Naive thymus-derived CD8-positive, alpha-beta T cell (primary cell): ENCODE measurements at places on chromosomes 5 and 9.

DNA sequence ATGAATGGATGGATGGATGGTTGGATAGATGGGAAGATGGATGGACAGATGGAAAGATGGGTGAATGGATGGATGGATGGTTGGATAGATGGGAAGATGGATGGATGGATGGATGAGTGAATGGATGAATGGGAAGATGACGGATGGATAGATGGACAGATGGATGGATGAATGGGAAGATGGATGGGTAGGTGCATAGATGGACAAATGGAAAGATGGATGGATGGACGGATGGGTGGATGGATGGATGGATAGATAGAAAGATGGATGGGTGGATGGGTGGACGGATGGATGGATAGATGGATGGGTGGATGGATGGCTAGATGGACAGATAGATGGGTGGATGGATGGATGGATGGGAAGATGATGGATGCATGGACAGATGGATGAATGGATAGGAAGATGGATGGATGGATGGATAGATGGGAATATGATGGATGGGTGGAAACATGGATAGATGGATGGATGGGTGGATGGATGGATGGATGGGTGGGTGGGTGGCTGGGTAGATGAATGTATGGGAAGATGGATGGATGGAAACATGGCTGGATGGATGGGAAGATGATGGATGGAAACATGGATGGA is 16.5 kb upstream of the EXOC3 start:
- DNase-seq: no peak

- no peak for DNase-seq
These were observed 29.0 kb downstream of the IRF1 start for GRCh38 chr5:132461569-132462070.

DNA sequence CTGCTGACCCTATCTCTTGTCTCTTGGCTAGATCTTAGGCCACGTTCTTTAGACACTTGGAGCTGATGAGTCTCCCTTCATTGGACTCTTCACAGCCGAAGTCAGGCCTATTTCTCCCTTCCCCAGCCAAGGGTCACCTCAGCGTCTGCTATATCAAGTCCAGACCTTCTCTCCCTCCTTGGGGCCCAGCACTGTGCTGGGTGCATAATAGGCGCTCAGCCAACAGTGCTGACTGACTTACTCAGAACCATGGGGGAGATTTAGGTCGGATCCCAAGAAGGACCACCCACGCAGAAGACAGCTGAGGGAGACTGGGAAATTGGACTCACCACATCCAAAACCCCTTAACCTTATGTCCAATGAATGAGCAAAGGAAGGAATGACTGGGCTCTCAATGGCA is 5.6 kb upstream of the AMBP start:
- no peak for DNase-seq

- no peak for DNase-seq
These were observed 5.6 kb downstream of the TLE1 start for GRCh38 chr9:81683704-81684103.

- DNase-seq: no peak
These were observed 1230.6 kb upstream of the NUDT12 start for GRCh38 chr5:104793031-104793754.

DNA sequence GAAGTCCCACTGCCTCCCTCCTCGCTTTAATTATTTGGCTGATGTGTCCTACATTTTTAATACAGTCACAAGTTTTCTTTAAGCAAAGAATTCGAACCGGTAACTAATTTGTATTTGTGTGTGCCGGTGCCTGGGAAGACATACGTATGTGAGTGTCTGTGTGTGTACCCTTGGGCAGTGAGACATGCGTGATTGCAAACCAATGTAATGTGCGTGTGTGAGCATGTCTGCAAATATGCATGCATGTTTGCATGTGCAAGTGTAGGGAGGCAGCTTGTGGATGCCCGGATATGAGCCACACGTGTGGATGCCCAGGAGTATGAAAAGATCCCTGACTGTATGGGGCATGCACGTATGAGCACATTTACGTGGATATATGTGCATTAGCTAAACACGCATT is 44.4 kb upstream of the NEK6 start:
- DNase-seq: no peak

DNA sequence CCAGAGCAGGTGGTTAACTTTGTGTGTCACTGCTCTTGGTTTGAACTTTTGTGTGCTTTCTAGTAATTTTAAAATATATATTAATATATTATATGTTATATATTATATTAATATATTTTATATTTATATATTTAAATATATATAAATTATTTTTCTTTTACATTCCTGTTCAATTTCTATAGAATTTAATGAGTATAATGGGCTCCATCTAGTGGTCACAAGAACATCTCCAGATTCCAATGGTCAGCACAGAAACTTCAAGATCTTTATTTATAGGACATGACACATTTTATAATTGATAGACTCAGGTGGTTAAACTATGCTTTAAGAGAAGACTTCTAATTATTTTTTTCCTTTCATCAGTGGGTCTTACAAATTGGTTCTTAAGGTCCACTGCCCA is 39.1 kb downstream of the COL23A1 start:
- DNase-seq: no peak

DNA sequence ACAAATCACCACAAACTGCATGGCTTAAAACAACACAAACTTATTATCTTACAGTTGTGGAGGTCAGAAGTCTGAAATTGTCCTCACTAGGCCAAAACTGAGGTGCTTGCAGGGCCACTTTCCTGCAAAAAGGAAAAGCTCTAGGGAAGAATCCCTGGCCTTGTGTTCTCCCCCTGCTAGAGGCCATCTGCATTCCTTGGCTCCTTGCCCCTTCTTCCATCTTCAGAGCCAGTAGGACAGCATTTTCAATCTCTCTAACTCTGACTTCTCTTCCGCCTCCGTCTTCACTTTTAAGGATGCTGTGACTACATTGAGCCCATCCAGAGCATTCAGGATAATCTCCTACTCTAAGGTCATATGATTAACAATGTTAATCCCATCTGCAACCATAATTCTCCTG is 236.6 kb downstream of the CDK5RAP2 start:
- no peak for DNase-seq

DNA sequence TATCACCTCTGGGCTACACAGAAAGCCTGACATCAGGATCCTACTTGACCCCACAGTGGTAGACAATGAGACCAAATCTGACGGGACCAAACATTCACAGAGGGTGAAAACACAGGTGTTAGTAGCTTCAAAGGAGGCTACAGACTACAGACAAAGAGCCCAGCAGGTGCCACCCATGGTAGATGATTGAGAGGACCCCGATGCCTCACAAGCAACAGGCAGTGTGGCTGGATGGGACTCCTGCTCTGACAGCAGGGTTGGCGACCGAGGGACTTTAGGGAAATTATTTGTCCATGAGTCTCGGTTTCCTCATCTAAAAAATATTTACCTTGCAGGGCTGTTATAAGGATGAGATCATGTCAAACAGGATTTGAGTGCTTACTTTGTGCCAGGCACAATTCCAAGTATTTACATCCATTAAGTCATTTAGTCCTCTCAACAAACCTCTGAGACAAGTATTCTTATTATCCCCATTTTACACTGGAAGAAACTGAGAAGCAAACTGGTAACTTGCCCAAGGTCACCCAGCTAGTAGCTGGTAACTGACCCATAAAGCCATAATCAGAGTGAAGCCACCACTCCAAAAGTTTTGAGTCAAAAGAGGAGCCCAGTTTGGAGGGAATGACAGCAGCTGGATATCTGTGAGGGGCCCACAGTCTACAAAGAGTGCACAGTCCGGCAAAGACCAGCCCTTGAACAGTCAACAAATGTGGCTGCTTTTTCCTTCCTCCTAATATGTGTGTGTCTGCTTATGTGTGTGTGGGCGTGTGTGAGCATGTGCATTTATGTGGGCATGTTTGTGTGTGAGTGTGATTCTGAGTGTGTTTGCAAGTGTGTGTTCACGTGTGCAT is 502.0 kb downstream of the BNC2 start:
- no peak for DNase-seq

GRCh38 chr9:19416143-19416542 is 7.3 kb downstream of the ACER2 start:
- no peak for DNase-seq

- DNase-seq: peak; percentile 44
These were observed 2.0 kb downstream of the LARP1 start for GRCh38 chr5:154756868-154757813.

DNA sequence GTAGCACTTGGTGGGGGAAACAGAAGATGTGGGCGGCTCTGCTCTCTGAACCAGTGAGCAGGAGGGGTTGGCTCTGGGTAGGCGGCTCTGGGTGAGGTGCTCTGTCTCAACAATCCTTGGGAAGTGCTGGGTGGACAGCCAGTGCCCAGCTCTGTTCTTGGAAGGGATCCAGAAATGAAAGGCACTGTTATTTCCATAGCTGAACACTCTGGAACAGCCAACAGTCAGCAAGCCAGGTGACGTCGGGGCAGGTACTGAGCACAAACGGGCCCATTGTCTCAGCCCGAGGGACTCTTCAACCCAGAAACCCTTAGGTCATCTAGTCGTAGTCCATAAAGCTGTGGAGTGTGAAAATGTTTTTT is 36.3 kb downstream of the OLFM1 start:
- DNase-seq: no peak

DNA sequence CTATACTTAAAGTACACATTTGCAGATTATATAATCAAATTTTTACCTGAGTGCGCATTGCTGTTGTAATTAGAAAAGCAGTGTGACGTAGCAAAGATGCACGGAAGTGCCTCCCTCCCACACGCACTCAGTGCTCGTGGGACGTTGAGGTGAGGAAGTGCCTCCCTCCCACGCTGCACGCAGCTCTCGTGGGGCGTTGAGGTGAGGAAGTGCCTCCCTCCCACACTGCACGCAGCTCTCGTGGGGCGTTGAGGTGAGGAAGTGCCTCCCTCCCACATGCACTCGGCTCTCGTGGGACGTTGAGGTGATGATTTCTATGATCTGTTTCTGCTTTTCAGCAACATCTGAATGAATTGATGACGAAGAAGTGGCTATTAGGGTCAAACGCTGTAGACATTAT is 21.0 kb downstream of the EXOC3 start:
- DNase-seq: peak; percentile 86

DNA sequence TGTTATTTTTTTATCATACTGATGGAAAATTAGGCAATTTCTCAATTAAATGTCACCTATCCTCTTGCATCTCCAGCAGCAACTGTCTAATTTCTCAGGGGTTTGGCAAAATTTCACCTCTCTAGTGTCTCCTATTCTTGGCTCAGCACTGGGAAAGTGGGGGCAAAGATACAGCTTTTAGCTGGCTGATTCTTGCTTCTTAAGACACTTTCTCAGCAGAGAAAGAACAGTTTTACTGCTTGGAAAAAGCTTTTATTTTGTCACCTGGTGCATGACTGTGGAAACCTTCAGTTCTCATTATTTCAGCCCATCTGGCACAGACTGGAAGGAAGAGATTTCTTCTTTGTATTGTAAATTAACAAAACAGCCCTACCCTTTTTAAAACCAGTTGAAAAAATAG is 283.6 kb upstream of the SGCD start:
- DNase-seq: no peak

DNA sequence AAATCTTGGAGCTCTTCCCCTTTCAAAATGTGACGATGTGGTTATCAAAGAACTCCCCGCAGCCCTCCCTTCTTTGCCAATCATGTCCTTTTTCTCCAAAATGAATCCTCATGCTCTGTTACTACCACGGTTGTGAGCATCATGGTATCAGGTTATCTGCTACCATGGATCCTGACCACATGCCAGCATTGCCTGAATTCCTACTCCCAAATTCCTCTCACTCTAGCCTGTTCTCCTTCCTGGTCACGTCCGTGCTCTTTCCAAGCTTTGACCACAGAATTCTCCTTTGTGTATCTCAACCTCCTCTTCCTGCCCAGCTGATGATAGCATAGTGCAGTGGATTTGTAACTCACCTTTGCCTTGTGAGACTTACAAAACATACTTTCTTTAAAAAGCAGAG is 59.5 kb upstream of the FBXL7 start:
- DNase-seq: no peak

DNA sequence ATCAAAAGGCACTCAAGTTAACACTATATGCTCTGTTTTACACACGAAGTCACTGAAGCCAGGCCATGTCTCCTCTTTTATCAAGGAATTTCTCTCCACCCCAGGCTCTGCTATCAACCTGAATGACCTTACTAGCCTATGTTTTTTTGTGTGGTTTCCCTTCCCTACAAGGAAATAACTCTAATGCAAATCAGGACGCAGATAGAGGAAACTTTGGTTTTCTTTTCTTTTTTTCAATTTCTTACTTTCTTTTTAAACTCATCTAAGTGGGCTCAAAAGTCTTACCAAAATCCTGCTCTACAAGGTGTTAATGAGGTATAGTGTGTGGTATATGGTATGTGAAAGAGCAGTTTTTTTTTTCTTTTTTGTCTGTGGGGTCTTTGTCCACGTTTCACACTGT is 5.5 kb upstream of the SLC46A2 start:
- no peak for DNase-seq

DNA sequence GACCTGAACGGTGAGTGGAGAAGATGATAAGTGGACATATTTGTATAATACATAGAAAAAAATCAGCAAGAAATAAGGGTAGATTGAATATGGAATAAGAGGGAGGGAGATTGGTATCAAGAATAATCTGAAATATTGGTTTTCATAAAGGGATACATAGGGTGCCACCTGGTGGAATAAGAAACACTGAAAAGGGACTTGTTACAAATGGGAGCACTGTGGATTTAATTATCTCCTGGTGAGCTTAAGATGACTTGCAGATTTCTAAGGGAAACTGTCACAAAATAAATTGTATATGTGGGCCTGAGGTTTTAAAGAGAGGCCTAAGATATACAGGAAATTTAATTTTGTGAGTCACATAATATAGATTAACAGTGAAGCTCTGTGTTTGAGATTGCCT is 1403.5 kb upstream of the CDH18 start:
- no peak for DNase-seq

DNA sequence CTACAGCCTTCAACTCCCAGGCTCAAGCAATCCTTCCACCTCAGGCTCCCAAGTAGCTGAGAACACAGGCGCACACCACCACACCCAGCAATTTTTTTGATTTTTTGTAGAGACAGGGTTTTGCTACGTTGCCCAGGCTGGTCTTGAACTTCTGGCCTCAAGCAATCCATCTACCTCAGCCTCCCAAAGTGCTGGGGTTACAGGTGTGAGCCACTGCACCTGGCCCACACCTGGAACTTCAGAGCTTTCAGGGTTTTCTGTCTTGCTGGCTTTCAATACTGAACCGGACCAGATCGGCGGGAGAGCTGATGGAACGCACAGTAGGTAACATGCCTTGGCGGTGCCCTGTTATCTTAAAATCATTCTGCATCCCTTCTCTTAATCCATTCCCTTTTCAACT is 30.8 kb downstream of the IPPK start:
- DNase-seq: no peak

- no peak for DNase-seq
These were observed 399.0 kb upstream of the MEF2C start for GRCh38 chr5:89281766-89282553.

DNA sequence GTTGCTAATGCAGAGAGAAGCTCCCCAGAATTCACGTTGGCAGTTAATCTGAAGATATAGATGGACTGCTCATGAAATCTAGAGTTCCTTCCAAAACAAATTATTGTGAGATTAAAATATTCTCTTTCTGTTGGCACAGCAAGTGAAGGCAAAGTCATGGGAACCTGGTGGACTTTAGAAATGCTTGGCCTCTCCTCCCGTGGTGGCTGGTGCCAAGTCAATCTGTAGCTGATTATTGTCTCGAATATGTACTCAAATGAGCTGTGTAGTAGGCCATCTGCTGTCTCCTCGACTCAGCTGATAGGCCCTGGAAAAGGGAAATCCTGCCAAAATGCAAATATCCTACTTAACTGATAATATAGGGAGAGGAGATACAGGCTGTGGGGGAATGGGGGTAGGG is 69.3 kb downstream of the DAPK1 start:
- no peak for DNase-seq
